ENCODE measurements at places on chromosomes 3 and 15. TPM values are rescaled to one million over a fixed set of nuclear protein-coding genes. Genes with fewer than 3 reads are reported as not detected.

DNA sequence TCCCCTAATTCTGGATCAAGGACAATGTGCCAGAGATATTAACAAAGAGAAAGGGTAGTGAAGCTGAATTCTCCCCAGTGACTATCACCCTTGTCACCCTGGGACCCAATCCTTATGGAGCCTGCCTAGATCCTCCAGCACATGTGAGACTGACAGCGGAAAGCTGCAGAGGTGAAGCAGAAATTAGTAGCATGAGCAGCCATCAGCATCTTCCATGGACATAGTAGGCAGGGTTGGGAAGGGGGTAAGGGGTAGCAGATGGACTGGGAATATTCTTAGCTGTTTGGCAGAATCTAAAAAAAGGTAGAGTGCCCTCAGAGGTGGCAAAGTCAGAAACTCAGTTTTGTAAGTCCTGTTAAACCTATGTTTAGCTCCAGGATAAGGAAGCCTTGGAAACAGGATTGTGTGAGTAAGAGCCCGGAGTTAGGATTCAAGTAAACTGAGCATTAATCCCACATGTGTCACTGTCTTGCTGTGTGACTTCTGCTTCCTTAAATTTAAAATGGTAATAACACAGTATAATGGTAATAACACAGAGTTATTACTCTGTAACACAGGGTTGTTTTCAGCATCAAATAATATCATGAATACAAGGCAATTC lies 14.5 kb downstream of the GOLIM4 start:
- no peak for DNase-seq

- DNase-seq, result peak; percentile 84
Measured at GRCh38 chr3:53730576-53730975, 115.6 kb downstream of the CHDH start.

DNA sequence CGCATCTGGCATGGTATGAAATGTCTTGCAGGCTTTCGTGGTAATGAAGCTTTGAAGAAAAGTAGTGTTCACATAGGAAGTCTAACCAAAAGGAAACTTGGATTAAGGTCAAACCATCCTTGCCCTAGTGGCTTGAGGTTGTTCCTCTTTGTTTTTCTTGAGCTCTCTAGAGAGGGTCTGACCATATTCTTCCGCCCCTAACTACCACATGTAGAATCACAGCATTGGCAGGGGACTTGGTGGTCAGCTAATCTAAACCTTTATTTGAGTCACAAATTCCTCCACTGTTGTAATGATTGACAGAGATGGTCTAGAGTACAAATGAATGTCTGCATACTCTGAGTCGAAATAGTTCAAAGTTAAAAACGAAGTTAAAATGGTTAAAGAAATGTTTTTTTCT lies 39.1 kb upstream of the PHLDB2 start:
- no peak for DNase-seq

DNA sequence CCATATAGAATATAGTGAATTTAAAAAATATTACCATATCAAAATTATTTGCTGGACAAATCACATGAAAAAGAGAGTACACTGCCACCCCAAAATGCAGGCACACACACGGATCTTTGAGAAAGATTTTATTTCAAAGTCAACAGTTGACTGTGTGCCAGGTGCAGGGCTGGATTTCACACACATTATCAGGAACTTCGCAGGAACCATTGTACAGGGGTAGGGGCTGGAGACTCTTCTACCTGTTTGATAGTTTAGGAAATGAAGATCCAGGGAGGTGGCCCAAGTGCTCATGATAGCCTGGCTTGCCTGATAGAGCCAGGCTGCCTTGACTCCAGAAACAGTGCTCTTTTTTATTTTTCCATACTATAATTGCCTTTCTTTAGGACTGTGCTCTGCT lies 54.2 kb downstream of the IL1RAP start:
- no peak for DNase-seq

DNA sequence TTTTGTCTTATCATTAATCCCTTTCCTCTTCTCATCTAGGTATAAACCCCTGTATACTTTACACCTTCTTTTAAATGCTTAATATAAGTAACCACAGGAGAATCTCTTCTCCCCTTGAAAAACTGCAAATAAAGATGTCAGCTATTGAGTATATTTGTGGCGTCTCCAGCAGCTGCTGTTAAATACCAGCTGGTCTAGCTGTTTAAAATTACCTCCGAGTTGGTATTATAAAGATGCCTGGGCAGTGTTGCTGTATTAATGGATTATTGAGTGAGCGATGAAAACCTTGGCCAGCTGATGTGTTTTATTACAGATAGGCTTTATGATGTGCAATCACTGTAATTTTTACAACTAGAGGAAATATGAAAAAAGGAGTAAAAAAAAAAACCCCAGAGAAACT lies 388.1 kb downstream of the TBC1D5 start:
- no peak for DNase-seq

GRCh38 chr15:90822204-90822955 lies 46.0 kb upstream of the FURIN start:
- no peak for DNase-seq

DNA sequence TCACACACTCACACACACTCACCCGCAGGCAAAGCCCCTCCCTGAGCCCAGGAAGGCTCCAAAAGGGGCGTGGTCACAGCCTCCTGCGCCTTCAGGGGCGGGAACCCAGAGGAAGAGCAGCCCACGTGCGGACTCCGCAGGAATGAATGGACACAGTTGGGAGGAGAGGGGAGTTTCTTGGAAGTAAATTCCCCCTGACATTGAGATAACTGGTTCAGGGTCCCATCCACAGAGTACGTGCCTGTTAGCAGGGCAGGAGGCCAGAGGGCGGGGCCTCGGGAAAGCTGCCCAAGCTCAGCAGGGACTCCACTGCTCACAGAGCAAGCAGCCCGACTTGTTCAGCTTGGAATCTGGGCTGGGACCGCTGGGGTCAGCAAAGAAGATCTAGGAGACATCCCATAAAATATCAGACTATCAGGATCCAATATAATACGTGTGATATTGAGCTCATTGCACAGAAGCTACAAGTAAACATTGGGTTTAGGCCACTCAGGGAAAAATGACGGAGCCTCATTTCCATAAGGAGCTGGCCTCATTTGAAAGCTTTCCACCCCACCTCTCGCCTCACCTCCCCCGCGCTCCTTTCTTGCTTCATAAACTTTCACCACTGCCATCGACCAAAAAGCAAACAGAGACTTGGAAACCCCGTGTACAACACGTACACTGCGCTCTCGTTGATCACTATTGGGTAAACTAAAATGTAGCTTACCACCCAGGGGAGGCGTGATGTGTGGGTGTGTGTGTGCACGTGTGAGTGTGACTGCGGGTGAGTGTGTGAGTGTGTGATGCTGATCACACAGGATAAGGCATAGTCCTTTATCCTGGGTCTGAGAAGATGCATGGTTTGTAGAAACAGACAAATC lies 36.0 kb downstream of the TM2D3 start:
- DNase-seq, result peak; percentile 81

GRCh38 chr15:85755471-85755870 lies 39.3 kb downstream of the KLHL25 start:
- DNase-seq, result peak; percentile 22

DNA sequence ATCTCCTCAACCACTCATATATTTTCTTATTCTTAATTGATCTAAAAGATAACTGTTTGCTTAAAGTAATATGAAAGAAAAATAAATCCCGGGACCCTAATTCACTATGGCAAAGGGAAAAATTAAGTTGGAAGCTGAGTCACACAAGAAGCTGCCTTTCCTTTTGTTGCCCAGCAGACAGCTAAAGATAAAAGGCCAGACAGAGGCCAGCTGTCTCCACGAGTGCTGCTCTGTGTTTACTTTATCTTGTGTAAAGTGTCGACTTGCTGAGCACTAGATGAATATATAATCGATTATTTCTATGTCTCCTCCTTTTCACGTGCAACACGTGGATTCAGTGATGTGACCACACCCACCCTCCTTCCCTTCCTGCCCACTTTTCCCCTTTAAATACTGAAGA lies 52.8 kb upstream of the NSMCE3 start:
- no peak for DNase-seq

- DNase-seq, result no peak
Measured at GRCh38 chr15:31590609-31591008, 264.0 kb downstream of the KLF13 start.

DNA sequence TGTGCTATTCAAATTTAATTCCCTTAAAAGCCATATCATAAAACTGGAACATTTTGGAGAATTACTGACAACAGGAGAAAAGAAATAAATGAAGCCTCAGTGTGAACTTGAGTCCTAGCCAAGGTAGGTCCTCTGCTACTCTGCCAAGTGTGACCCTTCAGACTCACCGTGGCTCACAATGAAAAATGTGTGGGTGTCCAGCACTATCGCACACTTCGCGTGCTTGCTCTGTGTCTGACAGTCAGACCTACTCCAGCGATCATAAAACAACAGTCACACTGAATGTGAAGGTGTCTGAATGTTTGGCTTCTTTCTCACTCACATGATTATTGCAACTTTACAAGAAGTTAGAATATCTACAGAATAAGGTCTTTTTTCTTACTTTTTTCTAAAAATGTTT lies 65.8 kb upstream of the TRA2B start:
- no peak for DNase-seq

DNA sequence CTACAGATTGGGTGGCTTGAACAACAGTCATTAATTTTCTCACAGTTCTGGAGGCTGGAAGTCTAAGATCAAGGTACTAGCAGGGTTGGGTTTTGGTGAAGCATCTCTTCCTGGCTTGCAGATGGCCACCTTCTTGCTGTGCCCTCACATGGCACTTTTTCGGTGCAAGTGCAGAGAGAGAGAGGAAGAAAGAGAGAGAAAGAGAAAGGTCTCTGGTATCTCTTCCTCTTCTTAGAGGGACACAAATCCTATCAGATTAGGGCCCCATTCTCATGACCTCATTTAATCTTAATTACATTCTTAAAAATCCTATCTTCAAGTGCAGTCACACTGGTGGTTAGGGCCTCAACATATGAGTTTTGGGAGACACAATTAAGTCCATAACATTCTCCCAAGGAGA lies 167.1 kb downstream of the NFKBIZ start:
- DNase-seq, result no peak

DNA sequence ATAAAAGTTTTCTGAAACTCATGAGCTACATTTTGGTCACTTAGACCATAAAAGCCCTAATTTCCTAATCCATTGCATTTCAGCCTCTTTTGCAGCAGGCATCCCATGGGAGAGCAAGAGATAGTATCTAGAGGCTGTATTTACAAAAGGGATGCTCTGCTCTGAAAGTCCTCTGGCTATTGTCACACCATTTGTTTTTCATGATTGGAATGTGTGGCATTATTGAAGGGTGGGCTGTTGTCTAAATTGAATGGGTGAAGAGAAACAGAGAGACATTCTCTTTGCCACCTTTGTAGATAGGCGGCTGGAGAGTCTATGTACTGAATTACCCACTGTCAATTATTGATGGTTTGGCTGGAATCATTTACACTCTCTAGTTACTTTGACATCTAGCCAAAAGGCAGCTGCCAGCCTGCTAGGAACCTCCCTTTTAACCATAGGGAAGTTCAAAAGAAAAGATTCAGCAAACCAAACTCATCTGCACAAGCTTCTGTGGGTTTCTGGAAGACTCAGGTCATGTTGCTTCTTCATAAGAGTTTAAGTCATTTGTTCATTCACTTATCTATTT lies 89.8 kb upstream of the RARB start:
- no peak for DNase-seq

GRCh38 chr15:93071469-93071936 lies 17.5 kb downstream of the RGMA start:
- no peak for DNase-seq

GRCh38 chr3:14490831-14491230 lies 49.3 kb downstream of the GRIP2 start:
- DNase-seq, result no peak

GRCh38 chr3:16504242-16504641 lies 9.3 kb downstream of the RFTN1 start:
- no peak for DNase-seq

DNA sequence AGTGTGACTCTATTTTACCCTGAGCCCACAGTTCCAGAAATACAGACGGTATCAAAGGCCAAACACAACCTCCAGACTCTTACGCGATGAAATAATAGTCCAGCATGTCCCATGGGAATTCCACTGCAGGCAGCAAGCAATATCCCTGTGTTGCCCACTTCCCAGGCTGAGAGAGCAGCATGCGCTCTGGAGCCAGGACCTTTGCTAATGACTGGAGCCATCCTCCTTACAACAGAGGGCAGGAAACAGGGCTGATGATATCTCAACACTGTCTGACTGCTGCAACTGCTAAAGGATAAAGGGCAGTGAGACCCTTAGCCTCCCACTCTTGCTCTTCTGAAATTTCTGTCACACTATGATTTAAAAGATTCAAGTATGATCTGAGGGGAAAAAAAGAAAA lies 34.8 kb downstream of the MCF2L2 start:
- no peak for DNase-seq

- DNase-seq, result no peak
Measured at GRCh38 chr15:73433873-73434272, 9.1 kb upstream of the REC114 start.

DNA sequence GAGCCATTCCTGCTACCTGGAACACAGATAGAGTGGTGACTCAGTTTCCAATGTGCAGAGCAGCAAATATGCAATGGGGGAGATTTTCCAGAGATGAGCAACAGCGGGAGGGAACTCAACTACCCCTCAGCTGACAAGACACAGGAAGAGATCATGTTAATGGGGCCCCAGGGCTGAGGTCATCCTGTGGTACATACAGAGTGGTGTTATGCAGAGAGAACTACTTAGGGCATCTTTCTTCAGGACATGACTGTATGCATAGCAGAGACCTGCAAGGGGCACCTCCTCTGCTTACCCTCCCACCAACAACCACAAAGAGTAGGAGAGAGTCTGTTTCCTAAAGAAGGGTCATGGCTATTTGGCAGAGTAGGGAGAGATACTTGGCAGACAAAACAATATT lies 6.8 kb upstream of the TBC1D5 start:
- no peak for DNase-seq

DNA sequence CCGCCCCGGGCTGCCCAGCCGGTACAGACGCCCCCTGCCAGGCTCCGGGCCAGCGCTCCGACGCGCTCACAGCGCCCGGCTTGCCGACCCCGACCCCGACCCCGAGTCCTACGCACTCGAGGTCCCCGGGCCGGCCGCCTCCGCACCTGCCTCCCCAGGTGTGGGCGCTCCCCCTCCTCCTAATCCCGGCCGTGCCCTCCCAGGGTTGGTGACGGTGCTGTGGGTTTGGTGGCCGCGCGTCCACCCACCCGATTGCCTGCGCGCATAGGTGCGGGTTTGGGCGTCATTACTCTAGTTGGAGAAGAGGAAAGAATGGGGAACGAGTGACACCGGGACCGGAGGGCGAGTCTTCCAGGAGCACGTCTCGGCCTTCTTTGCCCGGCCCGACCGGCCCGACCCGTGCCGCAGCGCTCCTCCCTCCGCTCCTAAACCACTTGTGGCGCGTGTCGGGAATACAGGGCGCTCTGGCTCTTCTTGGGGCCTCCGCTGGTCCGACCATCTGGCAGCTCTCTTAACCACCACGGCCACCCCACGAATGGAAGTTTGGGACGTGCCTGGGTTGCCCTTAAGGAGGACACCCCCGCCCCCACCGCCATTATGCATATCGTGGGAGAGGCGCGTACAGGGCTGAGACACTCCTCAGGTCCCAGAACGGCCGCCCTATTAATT lies 810 bp upstream of the THRB start:
- DNase-seq, result peak; percentile 78

FOXL2 gene
- not detected for total RNA-seq

GP9 gene
- total RNA-seq, result not detected

CIB2 gene
- 69.8 TPM for total RNA-seq

ROPN1 gene
- total RNA-seq, result 0.36 TPM

SEMA7A gene
- total RNA-seq, result 3.3 TPM
